Astrocyte (in vitro differentiated cells and primary cell): ENCODE measurements at places on chromosomes 5 and 9. TPM values are rescaled to one million over a fixed set of nuclear protein-coding genes. Genes with fewer than 3 reads are reported as not detected.

Gene PCDHGA8
- 1.0 and 1.2 TPM in 2 replicates for total RNA-seq

Gene LECT2
- total RNA-seq, result not detected in 2 replicates

Gene PITX1
- total RNA-seq, result 0.52 TPM in 1 of 2 replicates, not detected in the other

Gene RASGRF2
- total RNA-seq, result 8.0 and 8.5 TPM in 2 replicates

Gene GAS1
- 4.3 and 5.1 TPM in 2 replicates for total RNA-seq

Gene CCL28
- total RNA-seq, result 0.16 TPM in 1 of 2 replicates, not detected in the other

Gene UGCG
- 130 and 166 TPM in 2 replicates for total RNA-seq

GRCh38 chr9:17480966-17481365 is 97.9 kb upstream of the SH3GL2 start:
- DNase-seq, result no peak

DNA sequence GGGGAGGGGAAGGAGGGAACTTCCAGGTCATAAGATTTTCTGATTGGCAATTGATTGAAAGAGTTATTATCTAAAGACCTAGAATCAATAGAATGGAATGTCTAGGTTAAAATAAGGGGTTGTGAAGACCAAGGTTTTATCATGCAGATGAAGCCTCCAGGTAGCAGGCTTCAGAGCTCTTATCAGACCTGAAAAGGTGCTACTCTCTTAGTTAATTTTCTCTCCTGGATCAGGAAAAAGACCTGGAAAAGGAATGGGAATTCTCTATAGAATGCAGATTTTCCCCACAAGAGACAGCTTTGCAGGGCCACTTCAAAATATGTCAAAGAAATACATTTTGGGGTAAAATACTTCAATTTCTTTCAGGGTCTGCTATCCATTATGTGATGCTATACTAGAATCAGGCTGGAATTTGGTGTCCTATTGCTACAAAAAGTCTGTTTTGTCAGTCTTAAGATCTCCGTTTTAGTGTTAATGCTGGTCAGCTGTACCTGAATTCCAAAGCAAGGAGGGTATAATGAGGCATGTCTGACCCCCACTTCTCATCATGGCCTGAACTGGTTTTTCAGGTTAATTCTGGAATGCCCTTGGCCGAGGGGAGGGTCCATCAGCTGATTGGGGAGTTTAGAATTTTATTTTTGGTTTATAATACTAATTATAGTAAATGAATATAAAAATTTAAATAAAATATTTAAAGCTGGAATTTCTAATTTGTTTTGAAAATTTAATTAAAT is 16.6 kb upstream of the STOM start:
- DNase-seq, result no peak

GRCh38 chr5:169549453-169550100 is 34.0 kb upstream of the SPDL1 start:
- peak; percentile 53 for DNase-seq

- no peak for DNase-seq
Observed at GRCh38 chr5:170343177-170343576, 45.6 kb upstream of the LCP2 start.

DNA sequence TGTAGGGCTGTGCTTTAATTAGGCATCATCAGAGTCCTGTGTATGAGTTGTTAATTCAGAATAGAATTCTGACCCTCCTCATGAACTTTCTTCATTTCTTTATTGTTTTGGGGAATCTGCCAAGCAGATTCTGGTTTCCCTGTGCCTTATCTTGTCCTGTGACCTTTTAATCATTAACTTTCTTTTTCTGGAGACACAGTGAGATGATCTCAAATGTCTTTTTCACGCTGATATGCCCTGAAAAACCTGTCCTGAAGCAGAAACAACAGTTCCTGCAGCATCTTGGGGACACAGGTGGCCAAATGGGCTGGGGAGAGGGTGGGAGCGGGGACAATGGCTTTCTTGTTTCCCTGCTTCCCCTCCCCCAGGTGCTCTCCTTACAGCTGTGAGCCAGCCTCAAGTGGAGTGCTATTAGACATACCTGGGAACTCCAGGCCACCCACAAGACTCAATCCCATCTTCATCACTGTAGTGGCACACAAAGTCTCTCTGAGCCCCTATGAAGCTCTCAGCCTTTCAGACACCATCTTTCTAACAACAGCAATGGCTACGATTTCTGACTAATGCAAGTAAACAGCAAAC is 213.8 kb downstream of the ATP10B start:
- DNase-seq, result no peak

DNA sequence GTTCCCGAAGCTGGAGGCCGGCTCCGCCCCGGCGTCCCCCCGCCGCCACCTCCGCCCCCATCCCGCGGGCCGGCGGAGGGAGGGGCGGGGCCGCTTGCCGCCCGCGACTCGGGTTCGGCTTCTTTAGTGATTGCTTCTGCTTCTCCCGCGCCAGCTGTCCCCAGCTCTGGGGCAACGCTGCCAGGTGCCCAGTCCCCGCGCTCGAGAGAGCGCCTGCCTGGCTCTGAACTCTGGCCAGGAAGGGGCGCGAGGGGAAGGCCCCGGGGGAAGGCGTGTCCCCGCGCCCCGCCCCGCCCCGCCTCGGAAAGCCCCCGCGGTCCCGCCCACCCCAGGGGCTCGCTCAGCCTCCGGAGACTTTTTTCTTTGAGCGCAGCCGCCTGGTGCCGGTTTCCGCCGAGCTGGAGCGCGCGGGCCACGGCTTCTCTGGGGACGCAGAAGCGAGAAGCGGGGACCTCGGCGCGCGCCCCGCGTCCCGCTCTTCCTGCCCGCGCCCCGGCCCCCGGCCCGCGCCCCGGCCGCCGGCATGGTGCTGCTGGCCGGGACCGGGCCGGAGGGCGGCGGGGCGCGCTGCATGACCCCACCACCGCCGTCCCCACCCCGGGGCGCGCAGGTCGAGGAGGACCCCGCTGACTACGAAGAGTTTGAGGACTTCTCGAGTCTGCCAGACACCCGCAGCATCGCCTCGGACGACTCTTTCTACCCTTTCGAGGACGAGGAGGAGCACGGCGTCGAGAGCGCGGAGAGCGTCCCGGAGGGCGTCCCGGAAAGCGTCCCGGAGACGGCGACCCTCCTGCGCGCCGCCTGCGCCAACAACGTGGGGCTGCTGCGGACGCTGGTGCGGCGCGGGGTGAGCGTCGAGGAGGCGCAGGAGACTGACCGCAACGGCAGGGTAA is at the start of gene ANKRD33B:
TSS of gene ANKRD33B (plus strand) at position 126 of the 893 bp plus-strand sequence. CDS start at position 524, 398 bp downstream.
- peak; percentile 41 for DNase-seq

GRCh38 chr5:143843461-143843860 is 31.5 kb downstream of the HMHB1 start:
- no peak for DNase-seq

DNA sequence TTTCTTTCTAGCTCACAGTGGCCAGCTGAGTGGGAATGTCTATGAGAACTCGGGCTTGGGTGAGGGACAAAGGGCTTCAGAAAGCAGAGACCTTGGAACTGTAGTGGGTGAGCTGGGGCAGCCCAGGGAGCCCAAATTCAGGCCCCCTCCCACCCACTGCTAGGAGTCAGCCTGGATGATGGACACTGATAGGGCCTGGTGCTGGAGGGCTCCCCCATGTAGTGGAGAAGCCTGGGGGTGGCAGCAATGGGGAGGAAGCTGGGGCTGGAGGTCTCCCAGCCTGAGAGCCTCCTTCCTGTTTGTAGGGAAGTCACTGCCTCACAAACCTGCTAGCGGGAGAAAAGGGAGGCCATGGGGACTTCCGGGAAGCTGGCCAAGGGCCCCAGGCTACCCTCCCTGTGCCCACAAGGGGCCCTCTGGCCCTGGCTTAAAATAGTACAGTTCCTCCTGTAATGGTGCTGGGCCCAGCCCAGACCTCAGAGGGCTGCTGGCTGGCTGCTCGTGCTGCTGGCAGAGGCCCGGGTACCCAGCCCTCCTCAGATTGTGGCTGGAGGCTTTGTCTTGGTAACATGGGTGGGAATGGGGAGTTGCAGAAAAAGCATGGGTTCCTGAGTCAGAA is 6.3 kb upstream of the NR5A1 start:
- no peak for DNase-seq

DNA sequence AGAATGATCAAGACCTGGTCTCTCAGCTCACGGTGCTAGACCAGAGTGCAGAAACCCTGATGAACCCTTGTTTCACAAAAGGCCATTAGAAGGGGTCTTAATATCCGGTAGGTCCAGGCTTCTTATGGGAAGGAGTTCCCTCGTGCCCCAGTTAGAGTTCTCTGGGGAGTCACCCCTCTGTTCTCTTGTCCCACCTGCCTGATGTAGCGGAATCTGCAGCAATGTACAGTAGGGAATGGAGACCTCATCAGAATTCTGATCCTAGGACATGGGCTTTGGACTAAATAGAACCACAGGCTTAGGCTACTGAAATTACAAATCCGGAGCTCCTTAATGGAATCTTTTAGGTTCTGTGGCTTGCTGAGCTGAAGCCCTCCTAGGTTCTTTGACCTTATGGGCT is 243.6 kb upstream of the IRX2 start:
- DNase-seq, result no peak

GRCh38 chr5:9958914-9959313 is 290.8 kb downstream of the ATPSCKMT start:
- no peak for DNase-seq

DNA sequence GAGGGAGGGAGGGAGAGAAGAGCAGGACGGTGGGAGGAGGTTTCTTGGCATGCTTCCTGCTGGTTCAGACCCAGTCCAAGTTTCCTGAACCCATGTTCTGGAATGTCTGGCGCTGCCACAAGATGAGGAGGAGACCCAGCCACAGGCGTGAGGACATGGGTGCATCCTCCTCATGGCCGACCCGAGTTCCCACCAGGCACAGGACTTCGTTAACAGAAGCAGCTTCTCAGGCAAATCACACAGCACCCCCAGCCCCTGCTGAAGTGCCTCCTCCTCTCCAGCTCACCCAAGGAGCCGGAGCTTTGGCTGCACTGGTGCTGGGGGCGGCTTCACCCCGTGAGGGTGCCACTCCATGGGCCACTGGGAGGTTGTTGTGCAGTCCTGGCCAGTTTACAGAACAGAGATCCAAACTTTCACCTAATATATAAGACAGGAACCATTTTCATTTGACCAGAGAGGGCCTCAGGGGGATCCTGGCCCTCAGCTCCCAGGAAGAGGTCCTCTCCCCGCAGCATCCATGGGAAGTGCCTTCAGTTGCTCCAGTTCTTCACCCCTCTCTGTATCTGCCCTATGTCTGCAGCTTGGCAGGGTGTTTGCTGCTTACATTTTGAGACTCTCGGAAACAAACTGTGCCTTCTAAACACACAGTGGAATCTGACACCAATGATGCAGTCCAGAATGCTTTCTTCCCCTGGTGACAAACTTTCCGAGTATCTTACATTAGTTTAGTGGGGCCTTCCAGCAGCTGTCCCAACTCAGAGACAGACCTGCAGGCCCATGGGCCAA is 10.2 kb upstream of the NKD2 start:
- no peak for DNase-seq

DNA sequence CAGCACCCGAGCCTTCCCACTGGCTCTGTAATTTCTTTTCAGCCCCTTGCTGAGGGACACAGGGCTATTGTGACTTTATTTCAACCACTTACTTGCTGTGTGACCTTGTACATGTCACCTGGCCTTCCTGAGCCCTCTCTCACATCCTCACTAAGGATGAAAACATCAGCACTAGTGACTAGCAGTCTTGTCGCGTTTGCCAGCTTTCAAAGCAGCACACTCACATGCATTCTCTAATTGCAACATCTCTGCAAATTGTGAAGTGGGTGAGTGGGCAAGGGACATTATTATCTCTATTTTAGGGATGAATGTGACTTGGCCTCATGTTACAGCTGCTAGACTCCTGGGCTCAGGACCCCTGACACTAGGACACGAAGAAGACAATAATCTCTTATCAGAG is 144.5 kb downstream of the SEC61B start:
- DNase-seq, result no peak
